Lower lobe of right lung (tissue), 2 donors: ENCODE measurements at places on chromosomes 1 and 21. TPM values are rescaled to one million over a fixed set of nuclear protein-coding genes. Genes with fewer than 3 reads are reported as not detected.

NBPF20 gene
- total RNA-seq = 2.4 TPM

DNA sequence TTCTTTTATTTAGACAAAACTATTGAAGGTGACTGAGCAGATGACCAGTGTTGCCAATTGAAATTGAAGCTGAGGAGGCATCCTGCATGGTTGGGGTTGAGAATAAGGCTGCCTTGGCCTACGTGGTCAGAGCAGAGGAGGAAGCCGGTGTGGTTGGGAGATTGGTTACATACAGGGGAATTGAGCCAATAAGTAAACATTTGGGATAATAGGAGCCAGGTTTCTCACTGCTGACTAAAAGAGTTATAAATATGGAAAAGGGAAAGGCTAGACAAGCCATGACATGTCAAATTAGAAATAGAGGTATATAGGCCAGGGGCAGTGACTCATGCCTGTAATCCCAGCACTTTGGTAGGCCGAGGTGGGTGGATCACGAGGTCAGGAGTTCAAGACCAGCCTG is 15.8 kb downstream of the SNX7 start:
- no peak for DNase-seq
- no peak overlapping the region for H3K27ac ChIP-seq
- no peaks in the 10 kb centered on the region for H3K36me3 ChIP-seq

DNA sequence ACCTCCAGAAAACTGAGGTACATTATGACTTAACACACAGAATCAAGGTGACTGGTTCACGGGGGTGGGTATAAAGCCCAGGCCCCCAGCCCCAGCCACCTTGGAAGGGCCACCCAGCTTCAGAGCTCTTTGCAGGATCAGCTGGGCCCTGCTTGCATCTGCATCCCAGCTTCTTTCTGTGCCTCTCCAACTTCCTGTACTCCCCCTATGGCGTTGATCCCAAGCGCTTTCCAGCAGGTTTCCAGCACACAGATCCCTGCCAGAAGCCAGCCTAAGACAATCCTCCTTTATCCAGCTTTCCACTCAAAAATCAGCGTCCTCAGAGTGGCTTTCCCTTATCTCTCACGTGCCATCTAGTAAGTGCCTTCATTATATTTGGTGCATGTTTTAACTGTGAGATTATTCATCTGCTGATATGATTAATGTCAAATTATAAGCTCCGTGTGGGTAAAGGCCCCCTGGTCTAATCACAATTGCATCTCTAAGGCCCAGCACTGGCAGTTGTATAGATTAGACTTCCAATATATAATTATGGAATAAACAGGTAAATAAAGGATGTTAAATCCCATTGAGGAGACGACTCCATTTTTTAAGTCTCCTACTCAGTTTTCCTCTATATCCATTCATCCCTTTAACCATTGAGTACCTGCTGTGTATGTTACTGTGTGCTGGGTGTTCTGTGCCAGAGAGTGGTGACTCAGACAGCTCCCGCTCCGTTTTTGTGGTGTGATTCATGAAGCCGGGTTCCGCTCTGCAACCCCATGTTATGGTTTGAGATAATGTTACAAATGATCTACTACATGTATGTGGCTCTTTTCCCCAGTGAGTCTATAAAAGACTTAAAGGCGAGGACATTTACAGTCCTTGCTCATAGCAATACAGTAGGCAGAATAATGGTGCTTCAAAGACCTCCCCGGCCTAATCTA is 387.6 kb downstream of the PCP4 start:
- H3K27me3 ChIP-seq = no peaks in the 10 kb centered on the region
- no peaks in the 10 kb centered on the region for H3K4me1 ChIP-seq
- no peak for DNase-seq
- no peak overlapping the region for H3K4me3 ChIP-seq
- no peak overlapping the region for H3K27ac ChIP-seq
- H3K36me3 ChIP-seq = no peaks in the 10 kb centered on the region

GRCh38 chr21:31997191-31997590 is 124.4 kb downstream of the HUNK start:
- H3K4me3 ChIP-seq = no peak overlapping the region
- H3K27ac ChIP-seq = no peak overlapping the region
- no peak for DNase-seq
- no peaks in the 10 kb centered on the region for H3K27me3 ChIP-seq
- no peaks in the 10 kb centered on the region for H3K36me3 ChIP-seq

OR2L3 gene
- not detected for total RNA-seq

DNA sequence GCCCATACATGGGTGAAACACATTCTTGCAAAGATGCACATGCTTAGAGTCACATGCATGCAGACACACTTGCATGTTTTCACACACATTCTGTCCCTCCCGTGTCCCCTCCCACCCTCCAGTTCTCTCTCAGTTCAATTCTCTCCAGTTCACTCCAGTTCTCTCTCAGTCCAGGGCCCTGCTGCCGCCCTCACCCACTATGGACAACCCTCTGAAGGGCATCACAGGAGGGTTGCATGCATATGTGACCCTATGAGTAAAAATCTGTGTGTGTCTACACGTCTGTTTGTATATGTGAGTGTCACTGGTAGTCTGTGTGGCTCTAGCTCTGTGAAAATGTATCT is 21.8 kb upstream of the ADGRB2 start:
- no peak overlapping the region for H3K4me3 ChIP-seq
- no peak overlapping the region for H3K27ac ChIP-seq
- peaks cover 15% of the 10 kb centered on the region for H3K4me1 ChIP-seq
- DNase-seq = peak; percentile 8
- H3K27me3 ChIP-seq = no peaks in the 10 kb centered on the region

- no peak for DNase-seq
- H3K27me3 ChIP-seq = no peaks in the 10 kb centered on the region
- no peaks in the 10 kb centered on the region for H3K4me1 ChIP-seq
- H3K4me3 ChIP-seq = no peak overlapping the region
Measured at GRCh38 chr1:62398377-62398776, 38.5 kb upstream of the USP1 start.

GRCh38 chr21:46109313-46110221 is 11.7 kb downstream of the COL6A2 start:
- H3K27me3 ChIP-seq = no peaks in the 10 kb centered on the region
- H3K4me1 ChIP-seq = peaks cover 15% of the 10 kb centered on the region
- H3K36me3 ChIP-seq = peaks cover 24% of the 10 kb centered on the region
- DNase-seq = no peak
- H3K27ac ChIP-seq = no peak overlapping the region

- no peaks in the 10 kb centered on the region for H3K27me3 ChIP-seq
- no peaks in the 10 kb centered on the region for H3K4me1 ChIP-seq
- H3K4me3 ChIP-seq = no peak overlapping the region
- no peaks in the 10 kb centered on the region for H3K36me3 ChIP-seq
- H3K27ac ChIP-seq = no peak overlapping the region
Measured at GRCh38 chr1:13976485-13976884, 276.5 kb downstream of the PRDM2 start.

MROH7 gene
- 2.1 TPM for total RNA-seq

- H3K4me3 ChIP-seq = no peak overlapping the region
- H3K4me1 ChIP-seq = peaks cover 14% of the 10 kb centered on the region
- peak overlapping the region; percentile 21 for H3K27ac ChIP-seq
- DNase-seq = no peak
- H3K36me3 ChIP-seq = no peaks in the 10 kb centered on the region
Measured at GRCh38 chr1:61887076-61887867, 145.0 kb downstream of the PATJ start.

- H3K4me3 ChIP-seq = no peak overlapping the region
- no peak for DNase-seq
- peaks cover 15% of the 10 kb centered on the region for H3K27me3 ChIP-seq
- no peaks in the 10 kb centered on the region for H3K36me3 ChIP-seq
Measured at GRCh38 chr1:2027961-2028583, 8.9 kb downstream of the GABRD start.

- DNase-seq = no peak
- H3K27me3 ChIP-seq = no peaks in the 10 kb centered on the region
- H3K36me3 ChIP-seq = no peaks in the 10 kb centered on the region
- peak overlapping the region; percentile 37 for H3K27ac ChIP-seq
Measured at GRCh38 chr1:94883691-94884090, 43.2 kb downstream of the CNN3 start.

IRF6 gene
- total RNA-seq = 18.2 TPM

DNA sequence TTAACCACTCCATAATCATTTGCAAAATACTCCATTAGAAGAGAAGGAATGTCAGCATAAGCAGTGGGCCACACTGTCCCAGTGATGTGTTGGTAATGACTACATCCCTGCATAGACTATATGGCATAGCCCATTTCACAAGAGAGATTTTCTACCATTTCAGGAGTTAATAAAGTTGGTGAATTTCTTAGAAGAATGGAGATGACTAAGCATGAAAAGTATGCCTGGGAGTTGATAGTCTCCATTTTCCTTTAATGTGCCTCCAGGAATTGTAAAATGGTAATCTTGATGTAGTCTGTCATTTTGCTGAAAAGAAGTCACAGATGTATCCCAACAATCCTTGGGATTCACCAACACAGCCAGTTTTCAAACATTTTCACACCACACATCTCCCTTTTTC is 608.8 kb upstream of the CHRM3 start:
- H3K36me3 ChIP-seq = no peaks in the 10 kb centered on the region
- H3K27me3 ChIP-seq = no peaks in the 10 kb centered on the region
- no peak for DNase-seq
- H3K4me1 ChIP-seq = no peaks in the 10 kb centered on the region
- no peak overlapping the region for H3K27ac ChIP-seq

DNA sequence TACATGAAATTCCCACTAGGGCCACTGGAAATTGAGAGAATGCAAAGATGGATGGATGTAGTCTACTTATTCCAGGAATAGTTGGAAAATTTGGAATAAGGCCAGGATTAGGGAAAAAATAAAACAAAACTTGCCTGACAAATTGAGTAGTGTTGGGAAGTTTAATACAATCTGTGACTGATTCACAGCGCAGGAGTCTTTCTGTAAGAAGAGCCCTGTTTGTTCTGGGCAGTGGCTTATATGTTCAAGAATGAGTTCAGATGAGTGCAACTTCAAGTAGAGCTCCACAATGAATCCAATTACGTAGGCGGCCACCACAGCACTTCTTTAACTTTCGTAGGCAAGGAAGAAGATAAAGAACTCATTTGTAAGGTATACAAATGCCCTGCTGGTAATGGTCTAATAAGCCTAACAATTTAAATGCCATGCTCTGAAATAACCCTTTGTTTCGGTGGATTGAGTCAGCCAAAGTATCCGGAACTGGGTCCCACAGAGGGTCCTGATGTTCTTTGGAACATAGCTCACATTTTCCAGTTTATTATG is 47.1 kb upstream of the KCNE1 start:
- H3K36me3 ChIP-seq = no peaks in the 10 kb centered on the region
- no peaks in the 10 kb centered on the region for H3K27me3 ChIP-seq
- H3K4me3 ChIP-seq = no peak overlapping the region

DNA sequence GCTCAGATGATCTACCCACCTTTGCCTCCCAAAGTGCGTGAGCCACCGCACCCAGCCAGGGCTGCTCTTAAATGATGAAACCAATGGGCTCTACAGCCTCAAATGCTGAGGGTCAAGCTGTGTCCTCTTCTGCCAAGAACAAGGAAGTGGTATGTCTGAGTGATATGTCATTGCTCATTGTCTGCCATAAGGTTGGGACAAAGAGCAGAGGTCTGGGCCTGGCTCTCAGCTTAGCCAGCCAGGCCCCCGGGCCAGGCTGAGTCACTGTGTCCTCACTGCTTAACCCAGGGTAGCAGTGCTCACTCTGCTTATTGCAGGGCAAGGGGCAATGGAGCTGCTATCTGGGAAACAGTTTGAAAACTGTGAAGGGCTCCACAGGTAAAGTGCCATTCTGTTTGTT is 8.3 kb upstream of the ETS2 start:
- DNase-seq = no peak
- no peaks in the 10 kb centered on the region for H3K36me3 ChIP-seq
- no peaks in the 10 kb centered on the region for H3K27me3 ChIP-seq
- no peak overlapping the region for H3K27ac ChIP-seq
- H3K4me3 ChIP-seq = no peak overlapping the region
- H3K4me1 ChIP-seq = no peaks in the 10 kb centered on the region

GRCh38 chr1:196684476-196684875 is 32.6 kb downstream of the CFH start:
- H3K27ac ChIP-seq = no peak overlapping the region
- no peaks in the 10 kb centered on the region for H3K27me3 ChIP-seq
- no peak for DNase-seq
- H3K4me3 ChIP-seq = no peak overlapping the region

CELA3B gene
- total RNA-seq = not detected

DNA sequence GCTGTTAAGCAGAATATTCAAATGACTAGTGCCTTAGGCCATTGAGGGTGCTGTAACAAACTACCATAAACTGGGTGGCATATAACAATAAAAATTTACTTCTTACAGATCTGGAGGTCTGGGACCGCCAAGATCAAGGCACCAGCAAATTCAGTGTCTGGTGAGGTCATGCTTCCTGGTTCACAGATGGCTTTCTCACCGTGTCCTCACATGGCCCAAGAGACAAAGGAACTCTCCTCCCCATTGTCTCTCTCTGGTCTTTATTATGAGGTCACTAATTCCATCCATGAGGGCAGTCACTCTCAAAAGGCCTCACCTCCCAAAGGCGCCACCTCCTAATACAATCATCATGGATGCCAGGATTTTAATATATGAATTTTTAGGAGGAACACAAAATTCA is 127.3 kb downstream of the GABPA start:
- H3K4me3 ChIP-seq = no peak overlapping the region
- H3K27ac ChIP-seq = no peak overlapping the region
- H3K27me3 ChIP-seq = no peaks in the 10 kb centered on the region
- no peaks in the 10 kb centered on the region for H3K4me1 ChIP-seq

- no peak overlapping the region for H3K4me3 ChIP-seq
- H3K36me3 ChIP-seq = no peaks in the 10 kb centered on the region
- H3K4me1 ChIP-seq = no peaks in the 10 kb centered on the region
- DNase-seq = no peak
- H3K27me3 ChIP-seq = no peaks in the 10 kb centered on the region
- H3K27ac ChIP-seq = no peak overlapping the region
Measured at GRCh38 chr1:223864084-223864483, 18.3 kb upstream of the TP53BP2 start.

DNA sequence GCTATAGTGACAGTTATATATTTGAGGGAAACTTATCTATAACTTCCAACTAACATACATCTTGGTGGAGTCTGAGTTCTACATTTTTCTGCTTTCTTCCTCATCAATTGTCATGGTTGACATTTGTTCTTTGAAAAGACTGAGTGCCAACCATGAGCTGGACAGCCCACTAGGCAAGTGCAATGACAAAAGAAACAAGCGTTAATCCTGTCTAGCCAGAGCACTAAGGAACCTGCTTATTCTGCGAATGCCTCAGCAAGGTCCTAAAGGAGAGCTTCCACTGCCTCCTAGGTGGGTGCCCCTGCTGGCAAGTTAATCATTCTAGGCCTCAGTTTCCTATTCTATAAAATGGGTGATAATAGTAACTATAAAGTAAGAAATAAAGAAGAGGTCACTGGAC is 44.8 kb downstream of the IRF2BP2 start:
- DNase-seq = no peak
- no peak overlapping the region for H3K4me3 ChIP-seq
- H3K27ac ChIP-seq = no peak overlapping the region
- no peaks in the 10 kb centered on the region for H3K36me3 ChIP-seq
- no peaks in the 10 kb centered on the region for H3K4me1 ChIP-seq
- no peaks in the 10 kb centered on the region for H3K27me3 ChIP-seq

DNA sequence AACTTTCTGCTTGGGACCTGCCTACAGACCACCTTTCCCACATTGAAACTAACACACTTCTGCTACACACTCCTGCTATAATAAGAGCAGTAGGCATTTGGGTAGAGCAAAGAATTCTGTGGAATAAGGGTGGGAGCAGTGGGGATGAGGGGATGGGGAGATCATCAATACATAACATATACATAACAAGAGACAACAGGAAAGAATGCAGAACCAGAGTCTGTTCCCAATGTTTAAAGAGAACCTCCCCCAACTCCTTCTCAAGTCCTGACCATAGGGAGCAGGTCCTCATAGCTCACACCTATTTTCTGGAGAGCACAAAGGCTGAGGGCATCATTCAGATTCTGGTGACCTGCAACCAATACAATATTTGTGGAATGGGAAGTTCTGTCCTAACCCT is 121.6 kb upstream of the BARHL2 start:
- H3K4me1 ChIP-seq = peaks cover 21% of the 10 kb centered on the region
- peaks cover 76% of the 10 kb centered on the region for H3K27me3 ChIP-seq
- H3K36me3 ChIP-seq = no peaks in the 10 kb centered on the region
- DNase-seq = no peak
- H3K27ac ChIP-seq = no peak overlapping the region
